ENCODE measurements at places on chromosomes 5 and 9.

DNA sequence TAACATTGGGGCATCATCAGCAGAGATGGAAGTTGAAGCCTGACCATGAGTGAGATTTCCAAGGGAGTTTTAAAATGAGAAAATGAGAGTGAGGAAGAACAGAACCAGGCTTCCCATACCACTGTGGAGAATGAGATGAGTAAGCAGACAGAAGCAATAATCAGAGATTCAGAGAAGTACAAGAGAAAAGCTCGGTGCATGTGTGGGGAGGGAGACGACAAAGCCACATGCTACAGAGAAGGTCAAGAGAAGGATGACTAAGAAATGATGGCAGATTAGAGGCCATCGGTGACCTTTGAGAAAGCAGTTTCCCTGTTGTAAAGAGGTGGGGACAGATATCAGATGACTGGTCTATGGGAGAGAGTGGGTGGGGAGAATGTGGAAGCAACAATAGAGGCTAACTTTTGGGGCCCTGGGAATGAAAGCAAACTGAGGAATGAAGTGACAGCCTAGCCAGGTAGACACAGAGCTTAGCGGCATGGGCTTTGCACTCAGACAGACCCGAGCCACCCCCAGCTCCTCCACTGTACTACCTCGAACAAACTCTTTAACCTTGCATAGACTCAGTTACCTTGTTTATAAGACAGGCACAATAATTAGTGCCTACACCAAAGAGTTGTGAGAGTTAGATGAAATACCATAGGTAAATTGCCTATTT lies 207.7 kb downstream of the PIK3R1 start:
- DNase-seq = no peak

DNA sequence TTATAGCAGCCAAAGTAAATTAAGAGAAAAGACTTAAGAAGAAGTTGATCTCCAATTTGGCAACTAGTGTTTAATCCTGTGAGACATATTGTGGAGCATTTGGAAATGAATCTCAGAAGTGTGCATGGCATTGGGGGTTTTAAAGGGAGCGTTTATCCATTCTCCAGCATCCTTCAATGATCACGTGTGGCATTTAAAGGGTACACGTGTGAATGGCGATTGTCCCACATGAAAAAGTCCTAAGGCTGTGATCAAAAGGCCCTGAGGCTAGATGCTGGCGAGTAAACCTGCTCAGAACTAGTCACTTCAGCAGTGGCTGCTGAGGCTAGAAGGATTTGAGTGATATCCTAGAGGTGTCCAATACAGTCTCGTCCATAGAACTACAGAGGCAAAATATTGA lies 315.6 kb upstream of the CDH9 start:
- DNase-seq = no peak

GRCh38 chr5:162990063-162990462 lies 447.3 kb upstream of the CCNG1 start:
- DNase-seq = no peak

DNA sequence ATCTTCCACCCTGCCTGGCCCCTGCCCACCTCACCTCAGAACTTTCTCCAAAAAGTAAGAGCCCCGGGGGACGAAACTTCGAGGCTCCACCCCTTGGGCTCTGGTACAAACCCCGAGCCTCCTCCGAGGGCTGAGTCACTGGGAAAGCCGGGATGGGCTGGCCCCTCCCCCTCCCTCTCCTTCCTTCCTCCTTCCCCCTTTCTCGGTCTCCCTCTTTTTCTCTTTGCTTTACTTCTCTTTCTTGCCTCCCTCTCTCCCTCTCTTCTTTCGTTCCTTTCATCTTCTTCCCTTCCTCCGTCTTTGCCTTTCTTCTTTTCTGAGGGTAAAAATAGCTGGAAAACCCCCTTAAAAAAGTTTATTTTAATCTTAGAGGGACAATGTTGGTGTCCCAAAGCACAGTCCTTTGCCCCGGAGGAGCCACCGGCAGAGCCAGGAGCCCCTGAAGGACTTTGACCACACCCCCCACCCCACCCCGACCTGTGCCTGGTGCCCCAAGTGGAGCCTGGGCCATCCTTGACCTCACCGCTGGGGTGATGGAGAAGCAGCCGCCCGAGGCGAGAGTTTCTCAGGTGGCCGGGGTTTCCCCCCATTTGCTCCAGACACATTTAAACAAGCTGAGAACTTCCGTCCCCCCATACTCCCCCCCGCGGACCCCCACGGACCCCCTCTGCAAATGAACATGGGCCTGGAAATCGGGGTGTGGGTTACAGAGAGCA lies 5.7 kb upstream of the NOTCH1 start:
- peak; percentile 91 for DNase-seq

GRCh38 chr5:528629-529511 lies 4.6 kb upstream of the SLC9A3 start:
- DNase-seq = no peak

Measured in epithelial cell of esophagus (primary cell).